Stimulated activated CD4-positive, alpha-beta T cell treated with anti-CD3 and anti-CD28 coated beads, Interleukin-4, amount 100 ng/mL, for 4 hours (primary cell): ENCODE measurements at places on chromosomes 1 and 21.
A peak's percentile ranks its signal among the peaks of the same experiment; 100 is the strongest.

DNA sequence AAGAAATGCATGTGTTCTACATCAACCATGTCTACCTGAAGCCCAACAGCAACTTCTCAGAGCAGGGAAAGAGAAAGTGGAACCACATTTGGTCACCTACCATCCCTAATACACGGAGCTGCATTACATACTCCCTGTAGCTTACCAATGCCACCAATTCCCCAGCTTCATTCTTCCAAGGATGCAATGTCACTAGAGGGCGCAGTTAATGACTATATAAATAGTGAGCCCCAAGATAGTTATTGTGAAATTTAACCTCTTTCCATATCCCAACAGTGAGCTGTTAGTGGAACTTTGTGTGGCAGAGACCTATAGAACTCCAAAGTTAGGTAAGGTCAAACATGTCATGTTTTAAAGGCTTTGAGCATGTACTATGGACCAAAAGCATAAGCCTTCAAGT lies 618.3 kb downstream of the SMYD3 start:
- no peak for DNase-seq

DNA sequence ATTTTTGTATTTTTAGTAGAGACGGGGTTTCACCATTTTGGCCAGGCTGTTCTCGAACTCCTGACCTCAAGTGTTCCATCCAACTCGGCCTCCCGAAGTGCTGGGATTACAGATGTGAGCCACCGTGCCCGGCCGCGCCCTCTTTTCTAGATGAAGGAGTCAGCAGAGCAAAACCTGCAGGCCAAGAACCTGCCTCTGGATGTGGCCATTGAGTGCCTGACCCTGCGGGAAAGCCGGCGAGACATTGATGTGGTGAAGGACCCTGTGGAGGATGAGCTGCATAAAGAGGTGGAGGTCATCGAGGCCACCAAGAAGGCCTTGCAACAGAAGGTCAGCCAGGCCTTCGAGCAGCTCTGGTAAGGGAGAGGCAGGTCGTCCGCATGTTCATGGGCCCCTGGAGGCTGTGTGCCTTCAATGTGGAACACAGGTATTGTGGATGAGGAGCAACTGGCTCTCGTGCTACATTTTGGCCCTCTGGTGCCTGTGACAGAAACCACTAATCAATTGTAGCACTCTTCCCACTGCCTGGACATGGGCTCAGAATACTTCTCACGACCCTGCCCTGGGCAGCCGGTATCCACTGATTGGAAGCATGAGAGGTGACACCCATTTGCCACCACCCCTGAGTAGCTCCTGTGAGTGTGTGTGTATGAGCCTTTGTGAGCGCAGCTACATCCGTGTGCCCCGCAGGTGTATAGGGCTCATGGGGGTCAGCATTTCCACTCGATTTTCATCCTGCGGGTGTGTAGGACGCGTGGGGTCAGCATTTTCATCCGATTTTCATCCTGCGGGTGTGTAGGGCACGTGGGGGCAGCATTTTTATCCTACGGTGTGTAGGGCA lies 2.0 kb downstream of the TEKT2 start:
- DNase-seq = no peak

DNA sequence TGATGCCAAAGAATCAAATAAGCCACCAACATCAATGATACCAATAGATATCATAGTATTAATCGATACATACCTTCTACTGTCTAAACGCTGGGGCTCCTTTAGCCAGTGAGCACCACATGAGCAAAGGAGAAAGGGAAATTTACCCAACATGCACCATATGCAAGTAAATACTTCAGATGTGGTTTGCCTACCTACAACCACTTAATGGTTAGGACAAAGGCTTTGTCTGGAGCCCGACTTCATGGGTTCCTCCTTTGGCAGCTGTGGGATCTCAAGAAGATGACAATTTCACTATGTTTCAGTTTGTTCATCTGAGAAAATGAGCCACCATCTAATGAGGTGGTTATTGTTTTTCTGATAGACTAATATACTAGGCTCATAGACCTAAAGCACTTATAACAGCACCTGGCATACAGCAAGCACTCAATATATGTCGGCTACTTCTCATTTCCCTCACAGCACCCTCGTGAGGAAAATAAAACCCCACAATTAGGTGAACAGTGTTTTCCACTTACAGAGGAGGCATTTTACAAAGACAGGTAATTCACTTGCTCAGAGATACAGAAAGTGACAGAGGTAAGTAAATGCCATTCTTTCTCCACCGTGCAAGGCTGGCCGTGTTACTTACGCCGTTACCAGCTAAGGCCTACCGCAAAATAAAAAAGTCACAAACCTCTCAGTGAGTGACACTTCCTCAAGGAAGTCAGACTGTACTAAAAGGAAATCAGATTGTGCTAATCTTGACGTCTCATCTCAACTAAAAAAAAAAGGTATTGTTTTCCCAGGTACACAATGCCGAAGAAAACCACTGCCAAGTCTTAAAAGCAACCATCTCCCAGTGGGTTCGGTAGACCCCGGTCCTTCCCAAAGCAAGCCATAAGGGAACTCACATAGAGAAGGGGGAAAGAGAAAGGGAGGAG lies 1.6 kb downstream of the TTC13 start:
- DNase-seq = no peak

DNA sequence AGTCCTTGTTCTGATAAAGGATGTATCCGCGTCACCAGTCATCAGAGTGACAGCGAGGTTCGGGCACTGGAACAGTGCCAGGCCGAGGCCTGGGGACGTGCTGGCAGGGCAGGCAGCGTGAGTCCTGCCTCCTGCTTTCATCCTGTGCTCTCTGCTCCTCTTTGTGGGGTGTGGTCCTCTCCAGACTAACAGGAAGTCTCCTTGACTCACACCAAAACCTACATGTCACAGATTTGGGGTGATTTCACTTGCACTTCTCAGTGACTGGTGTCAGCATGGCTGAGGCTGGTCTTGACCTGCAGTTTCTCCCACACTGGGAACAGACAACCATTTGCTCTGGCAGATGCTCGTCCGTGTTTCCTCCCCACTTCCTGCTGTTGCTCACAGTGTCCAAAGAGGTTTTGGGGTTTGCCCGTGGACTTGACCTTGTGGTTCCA lies 8.8 kb upstream of the NLRP3 start:
- DNase-seq = peak; percentile 67

DNA sequence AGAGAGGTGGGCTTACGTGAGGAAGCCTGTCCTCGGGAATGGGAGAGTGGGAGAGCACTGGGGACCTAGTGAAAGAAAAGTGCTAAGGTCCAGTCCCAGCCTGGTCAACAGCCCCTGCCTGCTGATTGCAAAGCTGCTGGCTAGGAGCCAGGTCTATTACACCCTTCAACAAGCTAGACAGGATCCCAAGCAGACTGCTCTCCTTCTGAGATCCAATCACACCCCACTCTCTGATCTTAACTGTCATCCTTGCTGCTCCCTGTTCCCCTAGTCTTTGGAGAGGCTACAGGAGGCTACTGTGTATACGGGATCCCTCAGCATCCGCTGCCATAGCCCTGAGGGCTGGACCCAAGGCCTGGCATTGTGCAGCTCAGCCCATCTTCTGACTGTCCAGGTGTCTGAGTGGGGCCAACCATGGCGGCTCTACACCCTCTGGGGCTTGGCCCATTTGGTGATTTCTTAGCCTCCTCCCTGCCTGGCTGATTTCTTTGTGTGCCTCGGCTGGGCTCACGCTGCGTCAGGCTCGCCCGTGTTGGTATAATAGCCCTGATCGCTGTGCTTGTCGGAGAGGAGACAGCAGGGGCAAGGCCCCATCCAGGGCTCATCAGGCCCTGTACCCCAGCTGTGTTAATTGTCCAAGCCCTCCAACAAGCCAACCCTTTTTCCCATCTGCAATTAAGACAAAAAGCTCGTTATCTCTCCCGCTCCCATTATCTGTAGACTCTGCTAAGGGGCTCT lies 43.9 kb downstream of the NAV1 start:
- no peak for DNase-seq

- peak; percentile 39 for DNase-seq
Measured at GRCh38 chr1:8394456-8395321, 76.8 kb downstream of the SLC45A1 start.

DNA sequence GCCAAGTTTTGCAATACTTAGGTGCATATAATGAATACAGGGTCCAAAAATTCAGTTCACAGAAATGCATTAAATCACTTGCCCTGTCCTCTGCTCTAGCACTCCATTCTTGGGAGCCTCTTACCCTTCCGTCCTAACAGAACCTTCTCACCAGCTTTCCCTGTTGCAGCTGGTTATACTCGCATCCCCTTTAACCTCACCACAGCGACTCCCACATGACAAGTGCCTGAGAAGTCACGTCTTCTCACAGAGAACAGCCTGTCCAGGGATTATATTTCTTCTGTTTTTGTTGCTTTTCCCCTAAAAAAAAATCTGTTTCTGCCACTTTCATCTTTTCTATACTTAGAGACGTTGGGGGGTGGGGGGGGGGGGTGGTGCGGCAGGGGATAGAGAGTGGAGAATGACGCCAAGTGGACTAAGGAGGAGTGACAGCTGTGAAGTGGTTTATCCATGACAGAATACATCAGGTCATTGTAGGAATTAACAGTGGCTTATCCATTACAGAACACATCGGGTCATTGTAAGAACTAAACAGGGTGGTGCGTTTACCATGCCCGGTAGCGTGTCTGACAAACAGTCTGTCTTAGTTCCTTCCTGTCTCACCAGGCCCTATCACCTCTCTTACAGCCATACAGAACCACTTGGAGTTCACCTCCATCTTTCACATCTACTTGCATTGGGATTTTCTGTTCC lies 117.6 kb downstream of the UBE2U start:
- DNase-seq = no peak

- DNase-seq = no peak
Measured at GRCh38 chr1:173532237-173532636, 55.1 kb downstream of the PRDX6 start.

GRCh38 chr1:150271291-150271959 lies 1.2 kb upstream of the C1orf54 start:
- no peak for DNase-seq

DNA sequence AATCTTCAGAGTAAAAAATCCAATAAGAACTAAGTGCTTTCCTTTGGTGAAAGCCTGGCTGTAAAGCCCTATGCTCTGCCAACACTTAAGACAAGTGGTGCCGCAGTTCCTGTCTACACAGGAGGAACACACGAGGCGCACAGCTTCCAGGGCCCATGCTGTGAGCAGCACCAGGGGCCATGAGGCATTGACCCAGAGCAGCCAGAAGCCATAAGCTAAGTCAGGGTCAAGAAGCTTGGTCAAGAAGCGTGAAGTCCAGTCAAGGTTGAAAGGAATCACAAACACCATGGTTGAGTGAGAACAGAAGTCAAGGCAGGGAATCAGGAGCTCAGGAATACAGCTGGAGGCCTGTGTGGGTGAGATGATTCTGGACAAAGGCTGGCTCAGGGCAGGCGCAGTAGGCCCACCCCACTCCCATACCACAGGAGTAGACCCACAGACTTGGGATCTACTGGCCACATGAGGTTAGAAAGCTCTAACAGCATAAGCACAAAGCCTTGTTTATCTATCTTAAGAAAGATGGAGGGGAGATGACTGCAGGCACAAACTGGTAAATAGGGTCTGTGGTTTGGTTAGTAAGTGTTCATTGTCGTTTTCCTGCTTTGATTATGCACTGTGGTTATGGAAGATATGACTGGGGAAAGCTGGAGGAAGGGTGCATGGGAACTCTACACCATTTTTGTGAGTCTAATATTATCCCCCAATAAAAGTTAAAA lies 42.9 kb upstream of the RCAN3 start:
- DNase-seq = no peak

DNA sequence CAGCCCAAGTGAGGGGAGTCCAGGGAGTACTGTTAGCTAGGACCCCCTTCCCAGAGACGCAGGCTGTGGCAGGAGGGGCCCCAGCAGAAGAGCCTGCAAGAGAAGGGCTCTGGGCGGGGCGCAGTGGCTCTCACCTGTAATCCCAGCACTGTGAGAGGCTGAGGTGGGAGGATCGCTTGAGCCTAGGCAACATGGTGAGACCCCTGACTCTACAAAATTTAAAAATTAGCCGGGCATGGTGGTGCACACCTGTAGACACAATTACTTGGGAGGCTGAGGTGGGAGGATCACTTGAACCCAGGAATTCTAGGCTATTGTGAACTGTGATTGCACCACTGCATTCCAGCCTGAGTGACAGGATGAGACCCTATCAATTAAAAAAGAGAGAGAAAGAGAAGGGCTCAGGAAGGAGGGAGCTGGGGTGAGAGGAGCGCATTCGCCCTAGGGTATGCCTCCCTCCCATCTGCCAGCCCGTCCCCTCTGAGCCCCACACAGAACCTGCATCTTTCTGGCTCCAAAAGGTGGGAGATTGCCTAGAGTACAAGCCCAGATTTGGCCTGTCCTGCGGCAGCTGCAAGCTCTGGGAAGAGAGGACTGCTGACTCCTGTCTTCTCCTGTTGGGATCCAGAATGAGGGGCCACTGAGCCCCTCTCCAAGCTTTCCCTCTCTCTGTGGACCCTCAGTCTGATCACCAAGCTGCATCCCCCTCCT lies 3.6 kb downstream of the KCNQ4 start:
- no peak for DNase-seq

GRCh38 chr1:185734929-185735700 lies 924 bp downstream of the HMCN1 start:
- DNase-seq = no peak

GRCh38 chr1:161781995-161782394 lies 15.9 kb downstream of the ATF6 start:
- no peak for DNase-seq

GRCh38 chr21:15354516-15354915 lies 289.7 kb upstream of the NRIP1 start:
- DNase-seq = no peak
